ENCODE measurements at places on chromosomes 12 and 14.

GRCh38 chr12:131375261-131375971 is 335.5 kb upstream of the SFSWAP start:
- no peak for DNase-seq

DNA sequence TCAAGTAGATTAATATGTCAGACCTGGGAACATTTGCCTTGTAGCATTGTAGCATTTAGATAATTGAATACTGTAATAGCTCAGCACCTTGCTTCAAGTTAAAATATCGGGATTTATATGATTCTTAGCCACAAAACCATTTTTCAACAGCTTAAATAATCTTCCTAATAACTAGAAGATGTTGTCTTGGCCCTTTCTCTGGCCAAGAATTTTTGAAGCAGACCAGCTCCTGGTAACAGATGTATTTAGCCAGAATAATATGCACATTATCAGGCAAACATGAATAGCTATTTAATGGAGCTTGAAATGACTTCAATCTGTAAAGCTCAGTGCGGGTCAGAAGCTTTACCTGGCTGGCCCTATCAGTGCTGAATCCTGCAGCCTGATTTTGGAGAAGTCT is 913.1 kb downstream of the AACS start:
- peak; percentile 11 for DNase-seq

- no peak for DNase-seq
Observed at GRCh38 chr14:100660882-100661635, 65.6 kb upstream of the DLK1 start.

GRCh38 chr12:569091-569676 is 94.1 kb downstream of the NINJ2 start:
- DNase-seq = no peak

Data from muscle of arm (tissue), 14 donors.